Coronary artery (tissue), 2 donors: ENCODE measurements at places on chromosomes 11 and 22.

GRCh38 chr11:31671681-31672080 is 139.4 kb downstream of the PAX6 start:
- DNase-seq = no peak

DNA sequence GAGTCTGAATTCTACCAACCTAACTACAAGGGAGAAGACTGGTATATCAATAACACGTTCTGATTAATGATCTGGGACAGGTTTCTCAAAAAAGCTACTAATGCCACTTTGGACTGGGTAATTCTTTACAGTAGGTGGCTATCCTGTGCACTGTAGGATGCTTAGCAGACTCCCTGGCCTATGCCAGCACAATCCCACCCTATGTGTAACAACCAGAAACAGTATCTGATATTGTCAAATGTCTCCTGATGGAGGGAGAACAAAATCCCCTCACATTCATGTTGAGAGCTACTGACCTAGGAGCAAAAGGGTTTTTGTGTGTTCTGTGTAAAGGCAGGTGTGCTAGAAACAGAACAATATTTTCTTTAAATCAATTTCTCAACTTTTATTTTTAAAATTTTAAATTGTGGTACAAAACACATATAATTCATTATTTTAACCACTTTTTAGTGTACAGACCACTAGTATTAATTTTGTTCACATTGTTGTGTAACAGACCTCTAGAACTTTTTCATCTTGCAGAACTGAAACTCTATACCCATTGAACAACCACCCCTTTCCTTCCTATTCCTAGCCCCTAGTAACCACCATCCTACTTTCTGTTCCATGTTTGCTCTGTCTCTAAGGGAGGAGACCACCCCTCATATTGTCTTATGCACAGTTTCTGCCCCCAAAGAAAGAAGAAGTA is 2.1 kb upstream of the MS4A6A start:
- no peak for DNase-seq

DNA sequence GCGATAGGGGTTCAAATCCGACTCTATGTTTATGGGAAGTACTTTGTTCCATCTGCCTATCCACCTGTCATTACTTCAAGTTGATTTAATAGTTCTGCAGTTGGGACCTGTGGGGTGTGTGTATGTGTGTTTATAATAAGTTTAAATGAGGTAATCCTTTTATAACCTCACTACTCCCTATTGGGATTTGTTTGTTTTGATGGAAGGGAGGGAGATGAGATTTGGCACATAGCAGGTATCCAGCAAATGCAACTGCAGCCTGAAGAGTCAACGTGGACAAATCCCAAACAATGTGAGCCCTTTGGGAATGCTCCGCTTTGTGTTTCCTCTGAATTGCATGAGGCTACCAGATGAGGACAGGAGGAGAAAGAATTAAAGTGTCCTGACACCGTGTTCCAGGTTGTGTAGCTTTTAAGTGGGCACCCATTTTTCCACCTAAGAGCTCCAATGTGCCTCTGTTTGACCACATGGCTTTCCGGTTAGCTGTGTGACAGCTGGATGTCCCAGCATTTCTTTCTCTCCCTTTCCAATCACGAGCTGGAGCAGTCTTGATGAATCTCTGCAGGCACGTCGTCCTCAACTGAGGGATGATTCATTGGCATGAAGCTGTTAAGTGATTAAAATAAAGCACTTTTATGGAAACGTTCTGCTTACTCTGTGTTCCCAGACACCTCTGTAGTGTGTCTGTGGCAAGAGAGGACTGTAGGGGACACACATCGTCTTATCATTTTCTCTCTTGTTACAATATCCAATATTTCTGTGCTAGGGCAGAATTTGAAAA is 610.7 kb downstream of the NTM start:
- DNase-seq = no peak

DNA sequence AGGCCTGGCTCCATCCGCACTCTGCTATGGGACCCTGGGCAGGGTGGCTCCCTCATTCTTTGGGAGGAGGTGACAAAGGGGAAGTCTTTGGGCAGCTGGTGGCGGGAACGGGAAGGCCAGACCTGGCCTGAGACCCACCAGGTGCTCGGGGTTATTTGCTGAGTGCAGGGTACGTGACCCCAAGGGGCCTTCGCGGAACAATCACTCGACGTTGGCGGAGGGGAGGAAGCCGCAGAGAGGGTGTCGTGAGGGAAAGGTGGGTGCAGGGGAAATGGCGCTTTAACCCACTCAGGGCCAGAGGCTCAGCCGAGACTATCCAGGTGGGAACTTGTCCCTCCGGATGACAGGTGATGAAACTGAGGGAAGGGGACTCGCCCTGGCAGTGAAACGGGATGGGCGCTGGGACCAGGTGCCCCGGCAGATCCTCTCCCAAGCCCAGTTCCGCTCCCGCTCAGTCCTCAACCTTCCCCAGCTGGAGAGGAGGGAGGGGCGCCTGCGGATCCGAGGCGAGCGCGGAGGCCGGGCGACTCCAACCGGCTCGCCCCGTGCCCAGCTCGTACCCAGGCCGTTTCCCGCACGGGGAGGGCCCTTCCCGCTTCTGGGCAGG is 911 bp downstream of the A4GALT start:
- no peak for DNase-seq

GRCh38 chr11:17827006-17827405 is 92.4 kb downstream of the KCNC1 start:
- DNase-seq = no peak

DNA sequence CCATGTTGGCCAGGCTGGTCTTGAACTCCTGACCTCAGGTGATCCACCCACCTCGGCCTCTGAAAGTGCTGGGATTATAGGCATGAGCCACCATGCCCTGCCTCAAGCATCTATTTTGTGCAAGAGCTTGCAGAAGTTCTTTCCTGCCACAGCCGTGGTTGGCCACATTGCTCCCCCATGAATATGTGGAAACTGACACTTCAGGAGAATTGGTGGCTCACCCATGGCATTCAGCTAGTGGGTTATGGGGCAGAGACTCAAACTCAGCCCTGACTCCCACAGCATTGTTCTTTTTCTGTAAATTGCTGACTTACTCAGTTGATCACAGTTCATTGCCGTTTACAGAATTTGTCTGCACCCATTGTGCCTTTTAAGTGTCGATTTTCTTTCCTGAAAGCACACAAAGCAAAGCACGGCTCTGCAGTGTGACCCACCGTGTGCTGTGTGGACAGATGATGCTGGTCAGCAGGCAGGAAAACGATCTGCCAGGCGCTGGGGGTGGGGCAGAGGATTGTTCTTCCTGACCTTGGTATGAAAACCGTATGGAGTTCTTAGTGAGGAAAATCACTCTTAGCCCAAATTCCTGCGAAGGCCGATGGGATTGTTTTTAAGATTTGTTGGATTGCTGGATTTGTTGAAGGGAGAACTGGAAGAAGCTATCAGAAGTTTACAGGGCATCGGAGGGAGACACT is 115.6 kb downstream of the PTPRJ start:
- DNase-seq = no peak
